ENCODE measurements at places on chromosomes 1 and 21.

DNA sequence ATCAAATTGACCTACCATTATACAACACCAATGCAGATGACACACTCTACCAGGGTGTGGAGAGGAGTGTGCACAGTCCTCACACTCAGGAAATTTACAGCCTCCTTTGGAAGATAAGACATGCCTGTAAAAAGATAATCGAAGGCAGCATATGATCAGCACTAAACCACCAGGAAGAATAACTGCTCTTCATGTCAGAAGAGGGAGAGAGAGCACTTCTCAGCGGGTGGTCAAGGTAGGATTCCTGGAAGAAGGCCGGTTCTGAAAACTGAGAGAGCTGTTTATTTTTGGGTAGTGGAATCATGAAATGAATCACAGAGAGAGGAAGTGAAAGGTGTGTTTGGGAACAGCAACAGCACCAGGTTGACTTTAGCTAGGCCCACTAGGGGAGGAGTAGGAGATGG, 14.0 kb upstream of the ZNF697 start:
- DNase-seq = no peak

- DNase-seq = no peak
These were observed 29.4 kb downstream of the FRRS1 start for GRCh38 chr1:99737016-99737415.

- DNase-seq = no peak
These were observed 818.9 kb downstream of the KCNT2 start for GRCh38 chr1:195789321-195789720.

- peak; percentile 4 for DNase-seq
These were observed 36.7 kb upstream of the MTF2 start for GRCh38 chr1:93042187-93043056.

DNA sequence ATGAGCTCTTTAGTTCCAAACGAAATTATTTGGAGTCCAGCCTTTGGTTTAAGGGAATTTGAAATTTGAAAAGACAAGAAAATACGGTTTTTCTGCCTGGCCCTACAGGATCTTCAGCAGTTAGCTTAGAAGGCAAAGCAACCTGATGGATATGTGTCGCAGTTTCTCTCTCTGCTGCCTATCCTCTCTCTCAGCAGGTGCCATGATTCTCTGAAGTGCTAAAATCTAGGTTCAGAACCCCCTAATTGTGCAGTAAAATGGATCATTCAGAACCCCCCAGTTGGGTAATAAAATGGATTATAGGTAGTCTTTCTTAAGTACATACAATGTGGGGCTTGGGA, 446 bp upstream of the DEPDC1 start:
- no peak for DNase-seq

GRCh38 chr1:230456478-230456877, 30.3 kb upstream of the PGBD5 start:
- no peak for DNase-seq

DNA sequence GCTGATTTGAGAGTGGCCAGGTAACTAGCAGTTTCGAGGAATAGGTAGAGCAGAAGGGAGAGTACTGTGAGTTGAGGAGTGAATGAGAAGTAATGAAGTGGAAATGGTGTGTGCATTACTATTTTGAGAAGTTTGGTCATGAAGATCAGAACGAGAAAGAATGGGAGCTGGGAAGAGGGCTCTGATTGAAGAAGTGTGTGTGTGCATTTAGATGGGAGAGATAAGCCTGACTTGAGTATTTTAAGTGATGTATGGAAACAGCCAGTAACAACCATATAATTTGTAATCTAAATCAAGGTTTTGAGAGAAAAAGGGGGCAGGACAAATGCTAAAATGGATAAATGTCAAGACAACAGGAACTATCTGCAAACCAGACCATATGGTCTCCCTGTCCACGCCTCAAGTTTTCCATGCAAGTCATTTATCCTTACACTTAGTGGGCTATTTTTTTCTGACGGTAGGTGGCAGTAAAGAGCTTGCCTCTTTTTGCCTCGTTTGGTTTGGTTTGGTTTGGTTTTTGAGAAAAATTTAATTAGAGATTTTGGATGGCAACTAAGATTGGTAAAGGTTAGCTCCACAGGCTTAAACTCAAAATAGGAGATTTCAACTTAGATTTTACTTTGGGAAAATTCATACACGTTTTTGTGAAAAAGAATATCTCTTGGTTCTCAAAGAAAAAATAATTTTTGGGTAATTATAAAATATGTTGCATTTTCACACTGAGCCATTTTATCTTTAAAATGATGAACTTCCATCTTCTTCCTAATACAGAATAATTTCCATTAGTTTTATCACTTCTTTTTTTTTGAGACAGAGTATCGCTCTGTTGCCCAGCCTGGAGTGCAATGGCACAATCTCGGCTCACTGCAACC, 9.5 kb upstream of the B3GALNT2 start:
- no peak for DNase-seq

- DNase-seq = no peak
These were observed 54.4 kb upstream of the AJAP1 start for GRCh38 chr1:4599951-4600481.

- no peak for DNase-seq
These were observed 26.9 kb upstream of the DPYD start for GRCh38 chr1:97947695-97948094.

DNA sequence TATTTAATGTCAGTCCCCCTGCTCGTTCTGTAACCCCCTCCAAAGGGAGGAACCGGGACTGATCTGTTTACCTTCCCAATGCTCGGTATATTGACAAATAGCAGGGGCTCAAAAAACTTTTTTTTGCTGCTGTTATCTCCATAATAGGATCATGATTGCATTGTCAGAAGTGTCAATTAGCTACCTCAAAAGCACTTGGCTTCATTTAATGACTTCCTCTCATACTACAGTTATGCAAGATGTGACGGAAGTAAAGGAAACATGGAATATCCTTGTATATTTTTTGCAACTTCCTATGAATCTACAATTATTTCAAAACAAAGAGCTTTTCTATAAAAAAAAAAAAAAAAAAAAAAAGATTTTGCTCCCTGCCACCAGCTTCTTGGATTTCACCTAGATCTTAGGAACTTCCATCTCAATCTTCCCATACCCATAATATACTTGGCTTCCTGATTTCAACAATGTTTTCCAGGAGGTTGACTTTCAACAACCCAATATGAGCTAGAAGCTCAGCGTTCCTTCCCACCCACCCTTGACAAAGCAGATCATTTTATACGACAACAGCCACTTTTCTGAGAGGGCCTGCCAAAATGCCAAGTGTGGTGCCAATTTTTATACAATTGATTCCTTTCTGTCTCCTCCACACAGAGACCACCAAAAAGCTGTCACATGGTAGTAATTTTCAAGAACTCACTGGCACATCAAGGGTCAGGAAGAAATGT, 71.7 kb downstream of the SETD4 start:
- DNase-seq = no peak

DNA sequence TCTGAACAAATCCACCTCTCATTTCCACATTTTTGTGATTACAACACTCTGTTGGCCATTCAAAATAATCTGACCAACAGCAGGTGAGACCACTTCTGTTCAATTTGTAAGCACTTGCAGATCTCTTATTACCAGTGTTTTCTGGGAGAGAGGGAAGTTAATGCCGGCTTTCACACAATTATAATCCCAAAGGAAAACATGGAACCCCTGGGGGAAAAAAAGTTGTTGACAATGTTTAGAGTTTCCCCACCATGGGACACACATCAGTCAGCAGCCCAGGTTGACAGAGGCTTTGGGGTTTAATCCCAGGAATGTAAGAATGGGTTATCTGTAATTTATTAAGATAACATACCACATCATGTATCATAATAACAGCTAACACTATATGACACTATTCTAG, 68.4 kb upstream of the TNFSF4 start:
- DNase-seq = no peak

- DNase-seq = no peak
These were observed 402.2 kb downstream of the GPATCH2 start for GRCh38 chr1:217228689-217229088.

GRCh38 chr1:3924186-3924824, 24.2 kb upstream of the C1orf174 start:
- DNase-seq = no peak

DNA sequence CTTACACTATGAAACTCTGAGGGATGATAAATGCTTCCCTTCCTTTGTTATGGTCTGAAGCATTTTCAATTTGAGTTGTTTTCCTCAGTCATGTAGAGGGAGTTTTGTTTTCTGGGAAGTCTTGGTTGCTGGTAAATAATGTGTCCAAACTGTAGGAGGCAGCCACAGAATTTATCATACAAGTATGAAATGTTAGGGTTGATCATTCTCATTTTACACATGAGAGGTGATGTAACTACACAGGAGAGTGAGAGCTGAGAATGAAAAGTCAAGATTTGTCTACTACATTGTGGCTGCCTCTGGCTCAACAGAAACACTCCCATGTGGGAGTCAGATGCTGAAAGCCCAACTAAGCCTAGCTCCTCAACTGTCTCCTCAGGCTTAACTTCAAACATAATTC, 182.5 kb upstream of the SGIP1 start:
- no peak for DNase-seq

GRCh38 chr1:31712068-31712467, 8.3 kb upstream of the COL16A1 start:
- no peak for DNase-seq

- DNase-seq = no peak
These were observed 23.3 kb upstream of the CASQ2 start for GRCh38 chr1:115791816-115792215.

- DNase-seq = peak; percentile 72
These were observed 37.0 kb downstream of the MIA3 start for GRCh38 chr1:222654849-222655248.

GRCh38 chr1:116521186-116521585, 49.6 kb downstream of the CD58 start:
- no peak for DNase-seq

DNA sequence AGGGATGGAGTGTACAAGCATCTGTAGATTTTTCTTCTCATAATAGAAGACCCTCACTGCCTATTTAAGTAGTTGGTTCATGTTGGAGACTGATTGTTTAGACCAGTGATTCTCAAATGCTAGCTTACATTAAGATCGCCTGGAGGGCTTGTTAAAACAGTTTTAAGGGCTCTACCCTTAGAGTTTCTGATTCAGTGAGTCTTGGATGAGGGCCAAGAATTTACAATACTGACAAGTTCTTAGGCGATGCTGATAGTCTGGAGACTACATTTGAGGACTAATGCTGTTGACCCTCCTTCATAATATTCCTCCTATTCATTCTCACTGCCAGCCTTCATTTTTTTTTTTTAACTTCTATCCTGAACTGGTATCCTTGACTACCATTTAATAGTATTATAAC, 15.2 kb upstream of the AGO3 start:
- DNase-seq = no peak

- DNase-seq = peak; percentile 8
These were observed 650 bp downstream of the PCNX2 start for GRCh38 chr1:233294913-233295236.

GRCh38 chr1:112060261-112060660, 70.8 kb upstream of the KCND3 start:
- no peak for DNase-seq

- DNase-seq = no peak
These were observed 65.8 kb downstream of the RHOU start for GRCh38 chr1:228801068-228801467.

GRCh38 chr1:20220036-20220435, 33.7 kb upstream of the PLA2G2C start:
- DNase-seq = no peak

DNA sequence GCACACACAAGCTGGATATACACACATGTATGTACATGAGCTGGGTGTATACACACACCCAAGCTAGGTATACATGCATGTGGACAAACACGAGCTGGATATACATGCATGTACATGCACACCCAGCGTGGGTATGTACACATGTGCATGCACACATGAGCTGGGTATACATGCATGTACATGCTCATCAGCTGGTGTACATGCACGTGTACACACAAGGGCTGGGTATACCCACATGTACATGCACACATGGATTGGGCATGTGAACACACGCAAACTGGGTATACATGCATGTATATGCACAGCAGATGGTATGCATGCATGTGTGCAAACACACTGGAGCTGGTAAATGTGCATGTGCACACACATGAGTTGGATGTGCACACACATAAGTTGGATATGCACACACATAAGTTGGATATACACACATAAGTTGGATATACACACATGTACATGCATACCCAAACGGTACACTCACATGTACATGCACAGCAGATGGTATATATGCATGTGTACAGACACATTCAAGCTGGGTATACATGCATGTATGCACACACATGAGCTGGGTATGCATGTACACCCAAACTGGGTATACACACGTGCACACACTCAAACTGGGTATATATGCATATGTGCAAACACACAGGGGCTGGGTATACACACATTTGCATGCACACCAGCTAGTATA, 7.5 kb upstream of the GNB1 start:
- DNase-seq = no peak

DNA sequence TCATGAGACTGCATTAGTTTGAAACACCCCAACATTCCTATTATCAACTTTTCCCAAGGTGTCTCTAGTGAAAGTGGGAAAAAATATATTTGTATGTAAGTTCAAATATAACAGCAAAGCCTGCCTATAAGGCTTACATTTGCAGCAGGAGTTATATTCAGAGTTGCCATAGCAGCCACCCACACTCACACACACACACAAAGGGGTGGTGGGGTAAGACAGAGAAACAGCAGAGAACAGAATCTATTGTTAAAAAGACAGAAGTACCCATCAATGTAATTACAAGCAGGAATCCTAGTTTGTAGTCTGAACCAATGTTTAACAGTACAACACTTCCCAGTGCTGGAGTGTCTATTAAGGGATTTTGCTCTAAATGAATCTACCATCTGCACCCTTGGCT, 55.0 kb downstream of the PLPPR5 start:
- DNase-seq = no peak

DNA sequence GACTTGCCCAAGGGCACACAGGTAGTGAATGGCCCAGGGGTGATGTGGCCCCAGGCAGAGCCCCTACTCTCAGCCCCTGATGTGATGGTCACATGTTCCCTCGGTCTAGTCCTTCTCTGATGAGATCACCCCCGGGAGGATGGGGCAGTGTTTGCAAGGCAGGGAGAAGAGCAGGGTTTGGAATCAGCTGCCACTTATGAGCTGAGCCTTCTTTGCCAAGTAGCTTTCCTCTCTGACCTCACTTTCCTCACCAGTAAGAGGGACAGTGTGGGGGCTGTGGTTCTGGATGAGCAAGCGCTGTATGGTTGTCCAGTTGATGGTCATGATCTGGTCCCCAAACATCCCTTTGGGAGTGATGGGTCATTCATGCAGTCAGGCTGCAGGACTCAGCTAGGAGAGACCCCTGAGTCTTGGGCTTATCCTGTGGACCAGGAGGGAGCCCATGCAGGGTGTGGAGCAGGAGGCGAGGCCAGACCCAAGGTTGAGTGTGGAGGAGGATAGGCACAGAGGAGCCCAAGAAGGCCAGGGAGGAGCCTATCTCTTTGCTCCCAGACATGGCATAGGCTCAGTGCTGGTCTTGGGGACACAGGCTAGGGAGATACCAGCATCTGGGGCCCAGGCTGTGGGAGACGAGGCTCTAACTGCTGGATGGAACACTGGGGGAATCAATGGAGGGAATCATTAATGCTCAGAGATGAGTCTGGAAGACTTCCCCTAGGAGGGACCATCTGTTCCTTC, 15.9 kb upstream of the PEAR1 start:
- no peak for DNase-seq
